Esophagus squamous epithelium (tissue), 5 donors: ENCODE measurements at places on chromosomes 6 and 20. TPM values are rescaled to one million over a fixed set of nuclear protein-coding genes. Genes with fewer than 3 reads are reported as not detected.
A peak's percentile ranks its signal among the peaks of the same experiment; 100 is the strongest.

GRCh38 chr6:41561416-41561815, 15.2 kb downstream of the FOXP4 start:
- no peaks in the 10 kb centered on the region for H3K27me3 ChIP-seq
- H3K4me1 ChIP-seq, result peaks cover 6% of the 10 kb centered on the region
- H3K36me3 ChIP-seq, result peaks cover 3% of the 10 kb centered on the region
- DNase-seq, result no peak
- no peak overlapping the region for H3K4me3 ChIP-seq

DNA sequence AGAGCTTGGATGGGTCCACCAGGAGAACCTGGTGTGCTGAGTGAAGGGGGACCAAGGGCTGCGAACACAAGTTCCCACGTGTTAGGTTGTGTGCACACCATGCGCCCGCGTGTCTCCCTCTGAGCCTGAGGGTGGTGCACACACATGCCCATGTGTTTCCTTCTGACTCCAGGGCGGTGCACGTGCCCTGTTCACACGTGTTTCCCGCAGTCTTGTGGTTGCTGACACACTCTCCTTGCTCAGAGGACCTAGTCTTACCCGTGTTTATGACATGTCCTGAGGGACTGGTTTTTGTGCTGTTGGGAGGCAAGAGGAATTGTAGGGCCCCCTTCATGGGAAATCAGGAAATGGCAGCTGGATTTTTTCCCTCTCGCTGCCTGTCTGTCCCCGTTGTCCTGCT, 36.3 kb upstream of the PCMTD2 start:
- H3K4me3 ChIP-seq, result no peak overlapping the region
- H3K27ac ChIP-seq, result no peak overlapping the region
- no peak for DNase-seq
- H3K4me1 ChIP-seq, result peaks cover 10% of the 10 kb centered on the region
- peaks cover 31% of the 10 kb centered on the region for H3K27me3 ChIP-seq

DNA sequence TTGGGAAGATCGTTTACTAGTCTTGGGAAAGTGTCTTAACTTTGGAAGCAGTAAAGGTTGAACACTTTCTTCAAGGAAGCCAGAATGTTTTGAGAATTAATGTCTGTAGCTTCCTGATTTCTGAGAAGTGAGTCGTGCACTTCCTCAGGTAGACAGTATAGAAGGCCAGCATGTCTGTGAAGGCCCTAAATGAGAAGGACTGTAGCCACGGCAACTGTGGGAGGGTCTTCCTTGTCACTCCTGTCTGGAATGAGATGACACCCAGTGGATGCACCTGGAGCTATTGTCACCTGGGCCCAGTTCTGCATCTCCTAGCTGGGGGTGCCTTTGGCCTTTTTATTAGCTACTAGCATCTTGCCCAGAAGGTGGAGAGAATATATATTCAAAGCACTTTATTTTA, 8.8 kb downstream of the STX16 start:
- no peak for DNase-seq
- no peaks in the 10 kb centered on the region for H3K27me3 ChIP-seq
- H3K36me3 ChIP-seq, result no peaks in the 10 kb centered on the region
- peaks cover 28% of the 10 kb centered on the region for H3K4me1 ChIP-seq
- H3K27ac ChIP-seq, result peak overlapping the region; percentile 2

DNA sequence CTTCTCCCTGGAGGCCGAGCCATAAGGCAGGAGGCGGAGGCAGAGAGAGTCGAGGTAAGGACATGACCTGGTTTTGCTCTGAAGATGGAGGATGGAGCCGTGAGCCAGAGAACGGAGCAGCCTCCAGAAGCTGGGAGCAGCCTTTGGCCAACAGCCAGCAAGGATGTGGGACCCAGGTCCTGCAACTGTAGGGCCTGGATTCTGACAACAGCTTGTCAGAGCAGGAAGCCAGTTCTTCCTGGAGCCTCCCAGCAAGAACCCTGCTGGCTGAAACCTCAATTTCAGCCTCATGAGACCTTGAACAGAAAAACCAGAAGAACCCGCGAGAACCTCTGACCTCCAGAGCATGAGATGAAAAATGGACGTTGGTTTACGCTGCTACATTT, 13.4 kb upstream of the MRGBP start:
- H3K36me3 ChIP-seq, result no peaks in the 10 kb centered on the region
- no peaks in the 10 kb centered on the region for H3K27me3 ChIP-seq
- H3K4me3 ChIP-seq, result no peak overlapping the region
- DNase-seq, result no peak

DNA sequence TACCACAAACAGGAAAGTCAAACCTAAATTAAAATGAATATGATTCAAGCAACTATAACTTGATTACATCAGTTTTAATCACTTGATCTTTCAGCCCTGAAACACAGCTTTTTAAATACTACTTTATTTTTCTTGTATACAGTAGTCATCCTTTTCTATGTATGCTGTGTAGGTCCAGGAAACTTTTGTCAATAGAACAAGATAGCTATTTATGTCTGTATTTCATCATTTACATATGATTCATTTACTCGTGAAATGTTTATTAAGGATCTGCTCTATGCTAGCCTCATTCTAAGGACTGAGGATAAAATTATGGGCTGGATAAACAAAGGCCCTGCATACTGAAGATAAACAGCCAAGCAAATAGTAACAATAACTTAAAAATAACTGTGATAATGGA, 930.2 kb downstream of the TFAP2A start:
- peaks cover 56% of the 10 kb centered on the region for H3K4me1 ChIP-seq
- no peak overlapping the region for H3K4me3 ChIP-seq
- no peaks in the 10 kb centered on the region for H3K27me3 ChIP-seq
- no peaks in the 10 kb centered on the region for H3K36me3 ChIP-seq
- DNase-seq, result no peak
- H3K27ac ChIP-seq, result no peak overlapping the region

DNA sequence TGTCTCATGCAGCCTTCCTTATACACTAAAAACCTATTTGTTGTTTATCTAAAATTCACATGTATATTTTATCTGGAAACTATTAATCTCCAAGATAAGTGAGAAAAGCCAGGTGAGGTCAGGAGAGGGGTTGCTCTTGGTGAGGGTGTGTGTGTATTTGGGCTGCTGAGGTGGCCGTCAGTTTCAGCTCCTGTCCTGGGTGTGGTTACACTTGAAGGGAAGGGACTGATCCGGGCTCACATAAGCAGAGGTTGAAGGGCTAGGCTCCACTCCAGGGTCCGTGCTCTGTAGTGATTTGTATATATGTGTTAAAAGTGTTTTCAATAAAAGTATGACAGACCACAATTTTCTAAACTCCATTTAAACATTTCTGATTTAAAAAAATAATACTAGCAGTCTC, 13.5 kb upstream of the SNAI1 start:
- peaks cover 5% of the 10 kb centered on the region for H3K36me3 ChIP-seq
- no peak overlapping the region for H3K27ac ChIP-seq

DNA sequence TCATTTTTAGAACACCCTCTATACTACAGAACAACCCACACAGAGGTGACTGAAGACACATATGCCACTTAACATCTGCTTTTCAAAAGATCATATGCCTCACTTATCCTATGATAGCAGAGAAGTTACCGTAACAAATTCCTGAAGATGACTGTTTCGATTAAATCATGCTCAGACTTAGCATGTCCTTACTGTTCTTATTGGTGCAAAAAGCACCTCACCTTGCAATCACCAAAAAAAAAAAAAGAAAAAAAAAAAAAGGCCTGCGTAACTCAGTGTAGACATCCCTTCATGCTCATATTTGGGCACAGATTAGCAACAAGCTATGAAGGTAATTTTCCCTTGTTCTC, 17.7 kb upstream of the DST start:
- peaks cover 23% of the 10 kb centered on the region for H3K4me1 ChIP-seq
- no peaks in the 10 kb centered on the region for H3K27me3 ChIP-seq
- H3K4me3 ChIP-seq, result no peak overlapping the region
- no peaks in the 10 kb centered on the region for H3K36me3 ChIP-seq
- H3K27ac ChIP-seq, result peak overlapping the region; percentile 71

DNA sequence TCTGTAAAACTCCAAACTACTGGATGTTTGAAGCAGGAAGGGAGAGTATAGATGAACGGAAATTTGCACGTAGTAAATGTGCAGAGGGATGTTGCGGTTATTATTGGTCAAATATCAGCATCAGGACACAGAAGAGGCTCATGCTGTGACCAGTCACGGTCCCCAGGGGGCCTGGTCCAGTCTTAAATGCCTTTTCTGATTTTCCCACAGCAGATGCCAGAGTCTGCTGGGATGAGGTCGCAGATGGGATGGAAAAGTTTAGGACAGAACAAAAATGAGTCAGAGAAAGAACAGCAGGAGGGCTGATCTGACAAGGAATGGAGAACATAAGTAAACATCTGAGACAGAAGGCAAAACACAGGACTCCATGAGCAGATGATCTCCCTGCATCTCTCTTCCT, 11.7 kb upstream of the SIRPG start:
- no peaks in the 10 kb centered on the region for H3K36me3 ChIP-seq
- no peak overlapping the region for H3K4me3 ChIP-seq
- no peak for DNase-seq
- no peak overlapping the region for H3K27ac ChIP-seq
- H3K27me3 ChIP-seq, result no peaks in the 10 kb centered on the region

MAS1 gene
- total RNA-seq, result not detected

C2 gene
- total RNA-seq, result 1.1 TPM

MYLK2 gene
- total RNA-seq, result 0.38 TPM

ALDH8A1 gene
- 0.76 TPM for total RNA-seq

PCK1 gene
- 0.62 TPM for total RNA-seq

SOX18 gene
- 4.5 TPM for total RNA-seq
